ENCODE measurements at places on chromosomes 6 and 20.

- no peak for DNase-seq
Measured at GRCh38 chr20:1377984-1378734, 14.7 kb downstream of the FKBP1A start.

DNA sequence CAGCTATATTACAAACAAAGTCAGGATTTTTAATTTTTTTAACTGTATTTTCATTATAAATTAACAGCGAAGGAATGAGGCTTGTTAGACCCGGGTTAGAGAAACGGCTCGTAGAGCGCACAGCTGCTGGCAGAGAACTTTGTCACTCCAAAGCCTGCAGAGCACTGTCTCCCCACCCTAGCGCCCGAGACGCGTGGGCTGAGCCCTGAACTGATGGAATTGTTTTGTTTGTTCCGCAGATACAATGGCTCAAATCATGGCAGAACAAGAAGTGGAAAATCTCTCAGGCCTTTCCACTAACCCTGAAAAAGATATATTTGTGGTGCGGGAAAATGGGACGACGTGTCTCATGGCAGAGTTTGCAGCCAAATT is 810 bp downstream of the LAMP5 start:
- no peak for DNase-seq

GRCh38 chr6:259901-260508 is 32.3 kb upstream of the DUSP22 start:
- no peak for DNase-seq

DNA sequence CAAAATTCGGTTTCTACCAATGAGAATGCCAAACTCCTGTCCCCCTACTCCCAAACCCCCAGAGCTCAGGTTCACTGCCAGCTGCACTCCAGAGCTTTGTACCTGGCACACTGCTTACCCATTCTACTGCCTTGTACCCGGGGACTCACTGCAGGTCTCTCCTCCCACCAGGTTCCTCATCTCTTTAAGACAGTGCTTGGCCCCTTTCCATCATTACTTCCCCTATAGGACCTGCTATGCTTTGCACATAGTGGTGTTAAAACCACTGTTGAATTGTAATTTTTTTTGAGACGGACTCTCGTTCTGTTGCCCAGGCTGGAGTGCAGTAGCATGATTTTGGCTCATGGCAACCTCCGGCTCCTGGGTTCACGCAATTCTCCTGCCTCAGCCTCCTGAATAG is 25.9 kb downstream of the LYRM4 start:
- peak; percentile 24 for DNase-seq

- no peak for DNase-seq
Measured at GRCh38 chr20:57657535-57658446, 37.6 kb upstream of the ZBP1 start.

DNA sequence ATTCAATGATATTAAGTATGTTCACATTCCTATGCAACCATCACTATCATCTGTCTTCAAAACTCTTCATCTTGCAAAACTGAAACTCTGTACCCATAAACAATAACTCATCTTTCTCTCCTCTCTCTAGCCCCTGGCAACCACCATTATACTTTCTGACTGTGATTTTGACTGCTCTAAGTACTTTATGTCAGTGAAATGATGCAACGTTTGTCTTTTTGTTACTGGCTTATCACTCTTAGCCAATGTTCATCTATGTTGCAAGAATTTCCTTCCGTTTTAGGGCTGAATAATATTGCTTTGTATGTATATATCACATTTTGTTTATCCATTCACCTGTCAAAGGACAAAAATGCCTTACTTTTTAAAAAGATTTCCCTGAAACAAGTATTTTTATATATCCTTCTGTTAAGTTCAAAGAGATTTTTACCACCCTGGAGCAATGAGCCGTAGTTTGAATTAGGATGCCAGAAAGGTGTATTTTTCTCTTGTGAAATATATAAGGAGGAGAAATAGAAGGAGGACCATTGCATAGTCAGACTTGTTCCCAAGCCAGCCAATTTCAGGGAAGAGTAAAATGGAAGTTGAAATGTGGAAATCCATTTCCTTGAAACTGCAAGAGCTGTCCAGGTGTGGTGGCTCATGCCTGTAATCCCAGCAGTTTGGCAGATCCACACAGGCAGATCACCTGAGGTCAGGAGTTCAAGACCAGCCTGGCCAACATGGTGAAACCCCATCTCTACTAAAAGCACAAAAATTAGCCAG is 4.0 kb upstream of the CGAS start:
- DNase-seq = peak; percentile 83

All from hematopoietic multipotent progenitor cell treated with erythropoietin and hydrocortisone succinate and interleukin-3 and kit ligand, for 6 days (in vitro differentiated cells).